Activated naive CD4-positive, alpha-beta T cell treated with Interleukin-2 at 50 U/mL for 16 hours (primary cell): ENCODE measurements at places on chromosomes 12 and 14.

- DNase-seq: no peak
These were observed 27.3 kb downstream of the VPS37B start for GRCh38 chr12:122868471-122869177.

DNA sequence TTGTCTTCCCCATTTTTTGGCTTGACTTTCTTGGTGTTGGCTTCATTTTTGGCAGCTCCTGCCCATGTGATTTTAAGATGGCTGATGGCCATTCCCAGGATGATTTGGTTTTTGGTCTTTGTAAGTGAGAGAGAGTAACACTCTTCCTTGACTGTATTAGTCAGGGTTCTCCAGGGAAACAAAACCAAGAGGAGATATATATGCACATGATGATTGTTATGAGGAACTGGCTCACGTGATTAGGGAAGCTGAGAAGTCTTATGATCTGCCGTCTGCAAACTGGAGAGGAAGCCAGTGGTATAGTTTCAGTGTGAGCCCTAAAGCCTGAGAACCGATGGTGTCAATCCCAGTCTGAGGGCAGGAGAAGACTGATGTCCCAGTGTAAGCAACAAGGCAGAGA lies 146.6 kb downstream of the NRXN3 start:
- DNase-seq: no peak

DNA sequence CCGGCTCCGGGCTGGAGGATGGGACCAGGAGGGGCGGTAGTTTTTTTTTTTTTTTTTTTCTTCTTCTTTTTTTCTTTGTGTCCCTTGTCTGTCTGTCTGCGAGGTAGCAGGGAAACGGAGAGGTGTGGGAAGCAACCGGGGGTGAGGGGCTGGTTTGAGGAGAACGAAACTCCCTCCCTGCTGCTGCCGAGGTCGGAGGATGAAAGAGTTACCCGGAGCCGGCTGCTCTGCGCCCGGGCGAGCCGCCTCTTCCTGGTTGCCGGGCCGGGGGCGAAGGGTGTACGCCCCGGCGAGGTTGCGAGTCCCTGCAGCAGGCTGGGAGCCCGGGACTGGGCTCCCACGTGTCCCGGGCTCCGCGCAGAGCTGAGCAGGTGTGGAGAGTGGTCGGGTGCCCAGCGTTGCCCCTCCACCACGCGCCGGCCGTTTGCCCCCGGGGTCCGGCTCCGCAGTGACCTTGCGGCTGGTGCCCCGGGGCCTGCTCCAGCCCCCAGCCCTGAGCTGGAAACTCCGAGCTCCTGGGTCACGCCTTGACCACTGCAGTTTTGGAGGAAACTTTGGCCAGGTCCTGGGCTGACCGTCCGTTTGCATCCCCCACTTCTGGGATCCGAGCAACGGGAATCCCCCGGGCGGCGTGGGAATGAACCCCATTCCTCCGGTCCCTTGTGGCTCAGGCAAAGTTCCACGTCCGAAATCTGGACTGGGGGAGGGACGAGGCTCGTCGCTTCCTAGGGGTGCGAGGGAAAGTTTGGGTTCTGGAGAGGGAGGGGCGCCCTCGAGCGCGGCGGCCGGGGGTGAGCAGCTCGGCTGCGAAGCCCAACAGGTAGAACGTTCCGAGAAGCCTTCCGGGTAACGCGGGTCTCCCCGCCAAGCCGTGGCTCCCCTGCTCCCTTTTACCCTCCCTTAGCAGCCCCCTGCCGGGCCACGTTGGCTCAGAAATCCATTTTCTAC lies 1.3 kb downstream of the CHST11 start:
- peak; percentile 57 for DNase-seq

GRCh38 chr12:44827832-44828438 lies 48.2 kb downstream of the NELL2 start:
- no peak for DNase-seq

GRCh38 chr14:38866461-38866860 lies 236.6 kb downstream of the SEC23A start:
- no peak for DNase-seq

DNA sequence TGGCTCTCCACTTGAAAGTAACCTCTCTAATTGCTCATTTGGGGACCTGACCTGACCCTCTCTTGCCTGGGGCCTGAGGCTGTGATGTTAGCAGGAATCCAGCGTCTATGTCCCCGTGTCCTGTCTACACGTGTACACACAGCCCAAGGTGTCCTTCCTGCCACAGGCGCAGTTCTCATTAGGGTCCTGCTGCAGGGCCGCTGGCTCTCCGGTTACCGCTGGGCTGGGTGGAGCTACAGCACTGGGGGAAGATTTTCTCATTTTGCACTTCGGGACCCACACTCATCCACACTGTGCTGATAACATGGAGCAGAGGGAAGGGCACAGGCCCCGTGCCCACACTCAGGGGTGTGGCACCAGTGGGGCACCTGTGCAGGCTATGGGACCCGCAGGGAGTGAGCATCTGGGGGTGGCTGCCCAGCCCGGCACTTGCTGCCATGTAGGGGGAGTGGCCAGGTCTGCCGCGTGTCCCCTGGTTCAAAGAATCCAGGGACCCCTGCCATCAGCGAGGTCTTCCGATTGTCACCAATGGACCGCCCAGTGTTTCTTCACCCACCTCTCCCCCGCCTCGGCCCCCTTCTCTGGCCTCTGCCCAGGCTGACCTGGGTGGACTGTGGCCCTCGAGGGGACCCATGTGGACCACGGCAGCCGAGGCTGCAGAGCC lies 98.7 kb upstream of the SFSWAP start:
- no peak for DNase-seq

GRCh38 chr12:58873496-58873895 lies 46.8 kb downstream of the LRIG3 start:
- no peak for DNase-seq

DNA sequence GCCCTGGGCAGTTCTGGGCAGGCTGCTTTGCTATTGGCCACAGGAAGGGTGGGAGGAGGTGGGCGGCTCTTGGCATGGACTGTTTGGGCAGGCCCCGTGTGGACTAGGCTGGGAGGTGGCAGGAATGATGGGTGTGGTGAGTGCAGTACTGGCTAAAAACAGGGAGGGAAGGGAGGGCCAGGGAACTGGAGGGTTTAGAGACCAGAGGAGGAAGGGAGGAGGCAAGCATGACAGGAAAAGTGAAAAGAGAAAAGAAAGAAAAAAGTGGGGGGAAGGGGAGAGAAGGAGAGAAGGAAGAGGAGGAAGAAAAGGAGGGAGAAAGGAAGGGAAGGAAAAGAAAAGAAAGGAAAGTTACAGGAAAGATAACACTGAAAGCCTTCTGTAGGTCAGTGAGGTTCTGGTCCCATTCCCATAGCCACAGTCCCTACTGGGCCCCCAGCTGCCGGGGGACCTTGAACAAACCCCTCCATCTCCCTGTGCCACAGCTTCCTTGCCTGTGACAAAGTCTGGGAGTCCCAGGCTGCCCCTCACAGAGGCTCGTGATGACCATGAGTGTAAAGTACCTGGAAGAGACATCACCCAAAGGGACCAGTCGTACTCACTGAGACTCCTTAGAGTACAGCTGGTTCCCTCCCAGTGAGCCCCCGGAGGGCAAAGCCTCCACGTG lies 1.1 kb upstream of the C14orf132 start:
- no peak for DNase-seq

DNA sequence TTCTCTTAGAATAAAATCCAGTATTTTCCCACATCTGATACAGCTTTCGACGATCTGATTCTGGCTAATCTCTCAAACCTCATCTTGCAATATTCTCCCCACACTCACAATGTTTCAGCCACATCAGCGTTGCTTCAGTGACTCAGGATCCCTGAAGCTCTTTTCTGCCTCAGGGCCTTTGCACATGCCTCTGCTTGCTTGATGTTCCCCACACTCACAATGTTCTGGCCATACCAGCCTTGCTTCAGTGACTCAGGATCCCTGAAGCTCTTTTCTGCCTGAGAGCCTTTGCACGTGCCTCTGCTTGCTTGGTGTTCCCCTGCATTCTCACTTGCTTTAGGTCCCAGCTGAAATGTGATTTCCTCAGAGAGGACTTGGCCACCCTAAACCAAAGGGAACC lies 2.6 kb downstream of the C12orf42 start:
- DNase-seq: no peak

GRCh38 chr14:68977180-68977717 lies 1.9 kb downstream of the ACTN1 start:
- DNase-seq: no peak

DNA sequence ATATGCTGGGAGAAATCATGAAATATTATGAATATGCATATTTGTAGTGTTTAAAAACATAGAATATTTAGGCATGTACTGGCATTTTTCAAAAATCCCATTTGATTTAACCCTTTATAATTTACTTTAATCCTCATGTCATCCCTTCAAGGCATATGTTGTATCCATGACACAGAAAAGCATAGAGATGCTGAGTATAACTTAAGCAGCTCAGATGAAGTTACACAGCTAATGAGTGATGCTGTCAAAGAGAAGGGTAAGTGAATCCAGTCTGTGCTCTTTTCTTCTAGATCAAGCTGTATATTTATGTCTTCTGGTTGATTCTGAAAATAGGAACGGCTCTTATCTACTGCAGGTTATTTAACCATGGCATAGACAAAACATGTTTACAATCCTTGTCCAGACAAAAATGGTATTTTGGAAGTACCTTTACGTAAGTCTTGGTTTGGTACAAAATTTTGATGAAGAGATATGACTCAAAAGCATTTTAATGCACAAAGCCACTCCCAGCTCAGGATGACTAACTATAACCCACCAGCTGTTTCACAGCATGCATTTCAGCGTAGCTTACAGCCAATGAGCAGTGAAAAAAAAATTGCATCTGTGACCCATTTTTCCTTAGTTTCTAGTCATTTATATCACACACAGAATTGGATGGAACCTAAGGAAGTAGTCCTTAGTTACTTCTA lies 201.7 kb downstream of the STXBP6 start:
- DNase-seq: no peak

DNA sequence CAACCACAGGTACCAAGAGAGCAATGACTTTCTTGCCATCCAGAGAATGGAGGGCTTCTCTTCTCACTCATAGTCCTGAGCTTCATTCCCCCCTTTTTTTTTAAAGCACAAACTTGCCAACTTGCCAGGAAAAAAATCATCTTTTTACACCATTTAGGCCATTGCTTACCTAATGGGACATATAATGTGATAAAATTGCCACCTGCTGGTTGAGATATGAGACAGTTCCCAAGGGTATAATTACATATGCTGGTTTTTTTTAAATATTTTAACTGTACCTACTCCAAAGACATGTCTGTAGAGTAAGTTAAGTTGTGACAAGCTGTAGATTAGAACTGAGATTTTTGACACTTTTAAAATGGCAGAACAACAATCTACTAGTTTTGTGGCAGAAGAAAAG lies 519.1 kb upstream of the SEL1L start:
- no peak for DNase-seq

DNA sequence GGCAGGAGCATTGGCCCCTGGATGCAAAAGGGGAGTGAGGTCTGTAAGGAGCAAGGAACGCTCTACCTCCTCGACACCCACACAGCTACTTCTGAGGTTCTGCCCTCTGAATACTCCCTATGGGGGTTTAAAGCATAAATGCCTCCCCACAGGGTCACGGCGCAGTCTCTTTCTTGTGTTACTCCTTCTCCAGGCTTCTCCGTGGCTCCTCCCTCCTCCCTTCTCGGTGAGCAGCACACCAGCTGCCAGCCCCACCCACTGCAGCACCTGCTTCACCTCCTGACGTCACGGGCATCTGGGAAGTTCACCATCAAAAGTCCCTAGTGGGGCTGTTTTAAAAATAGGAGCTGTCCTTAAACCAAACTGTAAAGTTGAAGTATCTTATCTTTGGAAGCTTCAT lies 67.3 kb downstream of the SPTB start:
- DNase-seq: peak; percentile 21

- peak; percentile 66 for DNase-seq
These were observed at the start of gene NXPH4 for GRCh38 chr12:57216014-57216911. TSS of gene NXPH4 (plus strand) at chr12:57216794. CDS start at chr12:57216970, 176 bp downstream.

GRCh38 chr14:59465316-59466135 lies at the start of gene GPR135:
TSS of gene GPR135 (minus strand) at chr14:59465380. CDS start at chr14:59465226, 154 bp downstream.
- DNase-seq: no peak

DNA sequence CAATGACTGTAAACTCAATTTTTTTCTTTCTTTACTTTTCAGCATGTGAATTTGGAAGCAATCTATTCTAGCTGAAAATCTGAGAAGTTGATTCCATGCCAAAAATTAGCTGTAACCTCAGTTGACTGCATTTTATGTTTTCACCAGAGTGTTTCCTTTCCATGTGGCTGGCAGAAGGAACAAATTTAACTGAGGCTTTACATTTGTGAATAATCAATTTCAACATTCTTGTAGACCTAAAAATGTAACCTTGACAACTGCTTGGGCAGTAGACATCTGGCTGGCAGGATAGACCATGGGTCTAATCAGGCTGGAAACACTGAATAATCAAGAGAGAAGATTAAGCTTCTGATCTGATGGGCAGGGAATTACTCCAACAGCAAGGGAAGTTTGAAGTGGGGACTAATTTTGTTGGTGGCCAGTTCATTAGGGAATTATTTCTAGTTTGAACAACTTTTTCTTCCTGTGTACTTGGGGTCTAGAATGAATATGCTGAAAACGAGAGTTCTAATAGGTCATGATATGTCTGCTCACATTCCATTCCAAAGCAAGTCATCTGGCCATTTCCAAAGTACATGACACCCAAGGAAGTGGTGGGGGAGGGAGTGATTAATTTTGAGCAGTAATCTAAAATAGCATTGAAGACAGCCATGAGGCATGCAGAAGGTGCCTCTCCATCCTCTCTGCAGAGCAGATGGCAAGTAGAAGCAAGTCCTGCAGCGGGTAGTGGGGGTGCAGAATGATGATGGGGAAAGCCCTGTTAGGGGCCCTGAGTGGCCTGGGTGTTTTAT lies 68.2 kb downstream of the ATP23 start:
- DNase-seq: no peak

GRCh38 chr14:102075155-102075554 lies 11.7 kb downstream of the HSP90AA1 start:
- DNase-seq: no peak

- DNase-seq: no peak
These were observed 89.6 kb downstream of the NUAK1 start for GRCh38 chr12:106049105-106049504.

- DNase-seq: no peak
These were observed 10.1 kb downstream of the GSG1 start for GRCh38 chr12:13093191-13093847.

GRCh38 chr12:11718768-11719253 lies 69.3 kb downstream of the ETV6 start:
- DNase-seq: no peak

DNA sequence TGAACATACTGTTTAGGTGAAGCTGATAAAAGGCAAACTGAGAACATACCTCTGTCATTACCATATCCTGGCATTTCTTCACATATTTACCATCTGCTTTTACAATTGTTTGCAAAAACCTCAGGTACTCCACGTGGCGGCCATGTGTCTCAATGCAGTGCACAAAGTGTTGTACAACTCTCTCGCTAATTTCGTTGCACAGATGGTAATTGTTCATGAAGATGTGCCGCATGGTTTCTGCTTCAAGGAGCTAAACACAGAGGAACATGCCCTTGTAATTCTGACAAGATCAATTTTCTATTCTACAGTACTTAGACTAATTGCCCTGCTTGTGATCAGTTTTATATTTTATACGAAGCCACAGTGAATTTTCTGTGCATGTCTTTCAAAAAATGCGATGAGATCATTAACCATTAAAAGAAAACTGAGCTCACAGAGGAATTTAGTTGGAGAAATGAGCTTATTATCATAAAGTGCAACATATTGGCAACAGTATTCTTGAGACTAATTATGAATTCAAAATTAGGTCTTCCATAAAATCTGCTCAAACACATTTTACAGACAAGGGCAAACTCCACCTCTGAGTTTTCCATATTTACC lies 233.8 kb downstream of the ITPR2 start:
- no peak for DNase-seq

- no peak for DNase-seq
These were observed 26.0 kb downstream of the GPR65 start for GRCh38 chr14:88030892-88031291.

- DNase-seq: no peak
These were observed 648 bp upstream of the AKAP5 start for GRCh38 chr14:64464651-64465050.

- no peak for DNase-seq
These were observed 146.9 kb downstream of the KCNC2 start for GRCh38 chr12:75062691-75063090.
